ENCODE measurements at places on chromosomes 5 and 9. TPM values are rescaled to one million over a fixed set of nuclear protein-coding genes. Genes with fewer than 3 reads are reported as not detected.
A peak's percentile ranks its signal among the peaks of the same experiment; 100 is the strongest.

DNA sequence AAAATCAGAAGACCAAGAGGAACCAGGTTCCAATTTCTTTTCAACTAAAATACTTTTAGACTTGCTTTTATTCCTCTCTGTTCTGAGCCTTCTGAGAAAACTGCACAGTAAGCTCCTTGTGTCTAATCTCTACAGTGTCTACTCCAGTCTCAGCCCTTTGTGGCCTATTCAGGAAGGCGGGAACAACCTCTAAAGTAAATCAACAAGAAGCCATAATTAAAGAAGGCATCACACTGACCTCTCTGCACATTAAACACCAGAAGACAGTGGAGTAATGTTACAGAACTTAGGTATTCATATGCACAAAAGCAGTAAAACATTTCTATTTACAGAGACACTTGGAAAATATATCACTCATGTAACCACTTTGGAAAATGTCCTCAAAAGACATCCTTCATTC, 14.9 kb downstream of the XPA start:
- no peaks in the 10 kb centered on the region for H3K27me3 ChIP-seq
- no peak overlapping the region for H3K27ac ChIP-seq
- H3K4me1 ChIP-seq = no peaks in the 10 kb centered on the region
- H3K36me3 ChIP-seq = peaks cover 49% of the 10 kb centered on the region

- no peak overlapping the region for H3K4me3 ChIP-seq
- H3K27me3 ChIP-seq = no peaks in the 10 kb centered on the region
- H3K4me1 ChIP-seq = no peaks in the 10 kb centered on the region
- no peak for DNase-seq
- no peak overlapping the region for H3K27ac ChIP-seq
Measured at GRCh38 chr9:14238518-14238917, 75.4 kb downstream of the NFIB start.

- H3K27ac ChIP-seq = peak overlapping the region; percentile 91
- DNase-seq = no peak
- no peaks in the 10 kb centered on the region for H3K27me3 ChIP-seq
- H3K4me3 ChIP-seq = peak overlapping the region; percentile 97
- H3K36me3 ChIP-seq = peaks cover 18% of the 10 kb centered on the region
Measured at GRCh38 chr9:127777368-127777980, 992 bp downstream of the SH2D3C start.

SLC6A19 gene
- not detected for total RNA-seq

GRCh38 chr5:15737036-15737821, 237.2 kb downstream of the FBXL7 start:
- no peaks in the 10 kb centered on the region for H3K4me1 ChIP-seq
- no peak overlapping the region for H3K27ac ChIP-seq
- no peak overlapping the region for H3K4me3 ChIP-seq
- no peak for DNase-seq
- H3K27me3 ChIP-seq = no peaks in the 10 kb centered on the region

- DNase-seq = no peak
- no peaks in the 10 kb centered on the region for H3K4me1 ChIP-seq
- H3K27me3 ChIP-seq = no peaks in the 10 kb centered on the region
- H3K36me3 ChIP-seq = no peaks in the 10 kb centered on the region
Measured at GRCh38 chr5:89968958-89969381, 440.6 kb downstream of the CETN3 start.

BRD3 gene
- 40.8 TPM for total RNA-seq

HSPB3 gene
- not detected for total RNA-seq

- no peaks in the 10 kb centered on the region for H3K36me3 ChIP-seq
- no peak overlapping the region for H3K27ac ChIP-seq
- H3K4me3 ChIP-seq = no peak overlapping the region
- no peaks in the 10 kb centered on the region for H3K27me3 ChIP-seq
- no peak for DNase-seq
Measured at GRCh38 chr5:90934091-90934719, 375.6 kb downstream of the ADGRV1 start.

ACOT12 gene
- total RNA-seq = 0.41 TPM

KIF4B gene
- total RNA-seq = not detected

GRCh38 chr9:131712151-131712716, 27.6 kb downstream of the RAPGEF1 start:
- no peak for DNase-seq
- H3K27ac ChIP-seq = peak overlapping the region; percentile 81
- H3K4me1 ChIP-seq = peaks cover 65% of the 10 kb centered on the region
- H3K27me3 ChIP-seq = no peaks in the 10 kb centered on the region
- peaks cover 6% of the 10 kb centered on the region for H3K36me3 ChIP-seq

DNA sequence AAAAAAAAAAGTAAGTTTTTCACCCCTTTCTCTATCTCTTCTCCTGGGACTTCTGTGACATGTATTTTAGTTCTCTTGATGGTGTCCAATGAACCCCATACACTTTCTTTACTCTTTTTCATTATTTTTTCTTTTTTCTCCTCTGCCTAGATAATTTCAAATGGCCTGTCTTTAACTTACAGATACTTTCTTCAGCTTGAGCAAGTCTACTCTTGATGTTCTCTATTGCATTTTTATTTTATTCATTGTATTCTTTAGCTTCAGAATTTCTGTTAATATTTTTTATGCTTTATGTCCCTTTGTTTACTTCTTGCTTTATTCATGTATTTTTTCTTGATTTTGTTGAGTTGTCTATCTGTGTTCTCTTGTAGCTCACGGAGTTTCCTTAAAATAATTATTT, 32.5 kb upstream of the FAM120A start:
- no peaks in the 10 kb centered on the region for H3K27me3 ChIP-seq
- no peak overlapping the region for H3K4me3 ChIP-seq
- no peak overlapping the region for H3K27ac ChIP-seq
- no peaks in the 10 kb centered on the region for H3K4me1 ChIP-seq
- H3K36me3 ChIP-seq = no peaks in the 10 kb centered on the region

PCDHB4 gene
- total RNA-seq = not detected

- no peak for DNase-seq
- H3K36me3 ChIP-seq = no peaks in the 10 kb centered on the region
- H3K27me3 ChIP-seq = no peaks in the 10 kb centered on the region
- H3K4me3 ChIP-seq = no peak overlapping the region
Measured at GRCh38 chr5:174288439-174288838, 242.9 kb downstream of the NSG2 start.

DNA sequence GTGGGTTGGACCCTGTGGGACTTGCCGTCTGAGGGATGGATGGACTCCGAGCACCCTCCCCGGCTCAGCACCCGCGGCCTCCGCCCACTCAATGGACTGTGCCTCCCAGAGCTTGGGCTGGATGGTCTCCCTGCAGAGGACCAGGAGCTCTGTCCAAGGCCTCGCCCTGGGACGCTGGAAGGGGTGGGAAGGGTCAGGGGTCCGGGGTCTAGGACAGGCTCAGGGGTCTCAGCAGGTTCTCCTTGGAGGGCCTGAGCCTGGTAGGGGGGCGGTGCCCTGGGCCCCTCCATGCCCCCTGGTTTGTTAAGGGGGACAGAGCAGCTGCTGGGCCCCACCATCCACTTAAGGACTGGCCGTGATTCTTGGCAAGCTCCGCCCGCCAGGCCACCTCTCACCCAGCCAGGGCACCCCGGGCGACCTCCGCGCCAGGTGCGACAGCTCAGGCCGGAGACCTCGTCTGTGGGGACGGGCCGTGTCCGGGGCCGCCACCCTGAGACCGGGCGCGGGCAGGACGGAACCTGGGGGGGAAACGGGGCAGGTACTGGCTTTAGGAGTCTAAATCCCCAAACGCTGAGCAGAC, 29.2 kb downstream of the EXOC3 start:
- H3K4me3 ChIP-seq = peak overlapping the region; percentile 50
- no peaks in the 10 kb centered on the region for H3K27me3 ChIP-seq
- peak overlapping the region; percentile 80 for H3K27ac ChIP-seq
- H3K4me1 ChIP-seq = peaks cover 30% of the 10 kb centered on the region
- no peak for DNase-seq

GRCh38 chr5:170501931-170502330, 1.9 kb upstream of the KCNIP1 start:
- no peak for DNase-seq
- H3K27ac ChIP-seq = no peak overlapping the region
- H3K27me3 ChIP-seq = peaks cover 11% of the 10 kb centered on the region
- no peak overlapping the region for H3K4me3 ChIP-seq
- H3K36me3 ChIP-seq = no peaks in the 10 kb centered on the region
- H3K4me1 ChIP-seq = no peaks in the 10 kb centered on the region

DNA sequence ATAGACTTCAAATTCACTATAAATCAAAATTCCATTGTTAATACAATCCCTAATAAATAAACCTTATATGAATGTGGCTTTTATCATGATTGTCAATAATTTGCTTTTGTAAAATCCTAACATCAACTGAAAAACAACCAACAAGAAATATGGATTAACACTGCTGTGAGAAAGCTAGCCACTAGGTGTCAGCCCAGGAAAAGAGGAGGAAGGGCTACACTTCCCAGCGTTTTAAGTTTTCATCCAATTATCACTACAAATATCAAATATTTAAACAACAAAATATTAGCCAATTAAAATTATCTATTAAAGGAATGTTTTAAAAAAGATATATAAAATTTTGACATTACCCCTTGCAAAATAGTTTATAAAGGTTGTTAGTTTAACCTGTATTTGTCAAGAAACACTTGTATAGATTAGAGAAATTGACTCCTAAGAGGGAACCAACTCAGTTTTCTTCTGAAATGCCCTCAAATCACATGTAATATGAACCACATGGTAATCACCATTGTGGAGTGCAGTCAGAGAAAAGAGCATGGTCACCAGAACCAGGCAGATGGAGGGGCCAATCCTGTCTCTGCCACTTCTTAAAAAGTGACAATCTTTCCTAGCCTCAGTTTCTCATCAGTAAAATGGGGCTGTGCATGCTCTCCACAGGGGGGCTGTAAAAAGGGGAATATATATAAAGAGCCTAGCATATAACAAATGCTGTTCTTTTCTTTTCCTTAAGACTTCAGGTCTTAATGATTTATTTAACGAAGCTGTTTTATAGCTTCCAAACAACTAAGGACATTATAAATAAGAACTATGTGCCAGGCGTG, 188.2 kb downstream of the CRB2 start:
- H3K36me3 ChIP-seq = no peaks in the 10 kb centered on the region
- no peaks in the 10 kb centered on the region for H3K27me3 ChIP-seq
- peak; percentile 9 for DNase-seq
- no peak overlapping the region for H3K27ac ChIP-seq
- H3K4me3 ChIP-seq = no peak overlapping the region
- no peaks in the 10 kb centered on the region for H3K4me1 ChIP-seq

DNA sequence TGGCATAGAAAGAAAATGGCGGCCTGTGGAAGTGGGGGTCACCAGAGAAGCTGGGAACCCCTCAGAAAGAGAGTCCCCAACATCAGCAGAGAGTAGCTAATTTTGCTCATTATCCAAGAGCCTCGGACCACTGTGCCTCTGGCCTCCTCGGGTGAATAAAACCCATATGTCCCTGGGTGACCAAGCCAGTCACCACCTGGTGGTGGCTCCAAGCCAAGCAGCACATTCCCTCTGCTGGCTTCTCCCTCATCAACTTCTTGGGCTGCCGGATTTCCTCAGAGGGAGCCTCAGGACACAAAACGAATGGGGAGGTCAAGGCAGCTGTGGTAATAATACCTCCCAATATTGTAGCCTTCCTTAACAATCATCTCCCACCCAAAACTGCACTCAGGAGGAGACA, 242.5 kb downstream of the NFIB start:
- H3K36me3 ChIP-seq = no peaks in the 10 kb centered on the region
- H3K27me3 ChIP-seq = no peaks in the 10 kb centered on the region
- DNase-seq = no peak
- no peaks in the 10 kb centered on the region for H3K4me1 ChIP-seq
- no peak overlapping the region for H3K4me3 ChIP-seq

DNA sequence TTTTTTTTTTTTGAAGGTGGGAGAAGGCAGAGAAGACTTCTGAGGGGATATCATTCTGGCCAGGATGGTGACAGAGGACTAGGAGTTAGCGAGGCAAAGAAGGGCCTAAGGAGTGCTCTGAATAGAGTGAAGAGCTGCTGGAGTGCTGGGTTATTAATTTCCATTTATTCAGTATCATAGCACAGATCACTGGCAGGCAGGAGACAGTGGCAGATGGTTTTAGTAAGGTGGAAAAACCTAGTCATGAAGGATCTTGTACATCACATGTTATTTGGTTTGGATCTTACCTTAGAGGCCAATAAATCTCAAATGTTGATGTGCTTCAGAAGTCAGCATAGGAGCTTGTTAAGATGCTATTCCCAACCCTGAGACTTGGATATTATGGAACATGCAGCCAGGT, 165.5 kb downstream of the TTLL11 start:
- DNase-seq = no peak
- no peaks in the 10 kb centered on the region for H3K27me3 ChIP-seq
- H3K4me1 ChIP-seq = no peaks in the 10 kb centered on the region
- H3K27ac ChIP-seq = no peak overlapping the region

DNA sequence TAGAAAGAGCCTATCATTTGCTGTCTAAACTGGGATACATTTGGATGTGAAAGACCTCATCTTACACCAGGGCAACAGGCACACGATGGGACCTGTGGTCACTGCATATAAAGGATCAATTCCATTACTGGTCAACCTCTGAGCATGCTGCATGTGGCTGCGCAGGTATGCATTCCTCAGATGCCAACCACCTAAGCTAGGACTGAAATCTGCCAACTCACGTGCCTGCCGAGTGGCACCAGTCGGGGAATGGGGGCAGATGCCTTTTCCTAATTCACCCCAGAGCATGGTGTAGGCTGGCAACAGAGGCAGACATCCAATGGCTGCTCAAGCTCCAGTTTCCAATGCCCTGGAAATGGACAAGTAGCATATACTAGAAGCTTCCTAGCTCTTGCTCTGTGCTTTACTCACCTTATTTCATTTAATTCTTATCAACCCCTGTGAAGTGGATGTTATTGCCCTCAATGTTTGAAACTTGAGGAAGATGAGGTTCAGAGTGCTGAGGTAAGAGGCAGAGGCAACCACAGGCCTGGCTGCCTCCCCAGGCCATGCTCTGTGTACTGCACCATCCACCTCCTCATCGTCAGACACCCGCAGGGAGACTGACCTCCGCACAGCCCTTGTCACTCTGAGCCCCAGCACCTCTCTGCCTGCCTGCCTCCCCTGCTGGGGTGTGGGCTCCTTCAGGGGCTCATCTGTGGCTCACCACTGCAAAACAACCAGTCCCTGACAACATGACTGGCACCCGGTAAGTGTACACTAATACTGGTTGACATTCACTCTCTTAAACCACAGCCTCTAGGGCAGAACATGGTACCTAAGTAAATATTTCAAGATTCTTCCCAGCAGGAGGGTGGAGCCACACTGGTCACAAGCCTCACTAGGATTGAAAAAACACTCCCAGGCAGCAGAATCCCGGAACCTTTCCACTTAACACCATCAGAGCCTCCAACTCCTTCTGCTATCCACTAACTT, 228.5 kb downstream of the CRB2 start:
- H3K27ac ChIP-seq = no peak overlapping the region
- no peak overlapping the region for H3K4me3 ChIP-seq
- DNase-seq = no peak
- no peaks in the 10 kb centered on the region for H3K36me3 ChIP-seq

GRCh38 chr5:66680221-66680620, 84.0 kb downstream of the MAST4 start:
- H3K36me3 ChIP-seq = no peaks in the 10 kb centered on the region
- H3K4me3 ChIP-seq = no peak overlapping the region
- H3K27me3 ChIP-seq = no peaks in the 10 kb centered on the region

- no peak overlapping the region for H3K4me3 ChIP-seq
- H3K27me3 ChIP-seq = no peaks in the 10 kb centered on the region
- no peak for DNase-seq
Measured at GRCh38 chr5:149456597-149457392, 77.7 kb upstream of the IL17B start.

Data from CD4-positive, alpha-beta memory T cell (primary cell).